ENCODE measurements at places on chromosomes 13 and 19. TPM values are rescaled to one million over a fixed set of nuclear protein-coding genes. Genes with fewer than 3 reads are reported as not detected.

Gene ZNF573
- 2.3 TPM for total RNA-seq

Gene FBXO27
- 2.7 TPM for total RNA-seq

Gene SETDB2
- total RNA-seq, result 1.5 TPM

Gene CASP14
- not detected for total RNA-seq

Gene CADM4
- total RNA-seq, result 10.7 TPM

Gene LMTK3
- 5.5 TPM for total RNA-seq

Gene PKN1
- 78.9 TPM for total RNA-seq

Gene CYP2A6
- total RNA-seq, result not detected

Gene TMTC4
- 11.1 TPM for total RNA-seq

Gene TPTE2
- not detected for total RNA-seq
